ENCODE measurements at places on chromosomes 6 and 20.

GRCh38 chr6:37021356-37022129 is 16.1 kb downstream of the FGD2 start:
- DNase-seq: no peak

DNA sequence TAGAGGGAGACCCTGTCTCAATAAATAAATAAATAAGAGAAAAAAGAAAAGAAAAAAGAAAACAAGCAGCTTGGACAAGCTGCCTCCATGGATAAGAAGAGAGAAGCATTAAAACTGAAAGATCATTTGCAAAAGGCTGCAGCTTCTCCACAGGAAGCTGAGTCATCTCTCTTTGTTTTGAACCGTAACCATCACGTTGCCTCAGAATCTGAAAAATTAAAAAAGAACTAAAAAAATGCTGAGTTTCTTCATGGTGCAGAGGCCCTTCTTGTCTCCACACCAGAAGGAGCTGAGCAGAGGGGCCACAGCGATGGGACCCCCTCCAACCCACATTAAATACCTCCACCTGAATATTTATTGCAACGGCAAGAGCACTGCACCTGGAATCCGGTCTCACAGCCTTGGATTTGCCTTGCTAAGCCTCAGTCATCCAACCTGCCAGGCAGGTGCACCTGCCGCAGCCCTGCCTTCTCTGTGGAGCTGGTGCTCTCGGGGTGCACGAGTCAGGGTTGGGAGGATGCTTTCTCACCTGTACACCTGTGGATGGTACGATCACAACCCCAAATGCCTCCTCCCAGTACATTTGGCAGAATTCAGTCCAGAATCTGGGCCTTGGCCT is 28.1 kb downstream of the TOX2 start:
- no peak for DNase-seq

DNA sequence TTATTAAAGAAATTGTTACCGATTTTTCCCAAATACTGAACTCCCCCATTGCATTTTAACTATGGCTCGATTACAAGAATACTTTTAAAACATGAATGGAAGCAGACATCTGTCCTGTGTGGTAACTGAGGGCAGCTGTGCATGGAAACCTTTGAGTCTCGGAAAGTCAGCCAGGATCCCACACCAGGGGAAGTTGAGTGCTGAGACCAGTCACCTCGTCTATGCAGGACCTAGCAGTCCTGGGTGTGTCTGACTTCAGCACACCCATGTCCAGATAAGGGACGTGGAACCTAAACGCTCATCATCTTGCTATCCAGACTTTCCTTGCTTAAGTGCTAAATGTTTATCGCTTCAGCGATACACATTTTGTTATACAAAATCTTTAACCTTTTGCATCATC is 6.1 kb downstream of the RIN2 start:
- no peak for DNase-seq

DNA sequence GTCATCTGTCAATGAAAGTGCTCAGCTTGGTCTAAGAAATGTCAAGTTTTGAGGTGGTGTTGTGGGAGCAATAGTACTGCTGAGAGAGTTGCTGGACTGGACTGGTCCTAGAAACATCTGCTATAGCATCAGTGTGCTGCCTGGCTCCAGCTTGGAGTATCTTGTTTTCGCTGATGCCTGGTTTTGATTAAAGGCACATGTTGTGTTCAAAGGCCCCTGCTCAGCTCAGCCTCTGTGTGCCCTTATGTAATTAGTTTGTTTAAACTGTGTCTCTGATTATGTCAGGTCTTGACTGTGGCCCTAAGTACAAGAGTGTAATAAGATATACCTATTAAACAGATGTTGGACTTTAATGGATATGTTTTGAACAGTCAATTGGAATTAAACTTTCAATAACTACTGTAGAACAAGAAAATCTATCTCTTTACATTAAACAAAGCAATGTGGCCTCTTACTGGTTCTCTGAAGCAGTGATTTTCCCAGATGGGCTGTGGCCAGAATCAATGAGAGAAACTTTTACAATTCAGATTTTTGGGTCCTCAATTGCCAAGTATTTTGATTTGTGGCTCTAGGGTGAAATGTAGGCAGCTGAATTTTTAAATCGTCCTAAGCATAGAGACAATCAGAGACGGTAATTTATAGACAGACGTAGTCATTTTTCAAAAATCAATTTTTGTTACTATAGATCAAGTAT is 668.2 kb downstream of the DHX35 start:
- no peak for DNase-seq

GRCh38 chr6:126064257-126064747 is 78.0 kb downstream of the TRMT11 start:
- DNase-seq: no peak

- no peak for DNase-seq
Measured at GRCh38 chr6:147759093-147759492, 250.6 kb downstream of the SAMD5 start.

DNA sequence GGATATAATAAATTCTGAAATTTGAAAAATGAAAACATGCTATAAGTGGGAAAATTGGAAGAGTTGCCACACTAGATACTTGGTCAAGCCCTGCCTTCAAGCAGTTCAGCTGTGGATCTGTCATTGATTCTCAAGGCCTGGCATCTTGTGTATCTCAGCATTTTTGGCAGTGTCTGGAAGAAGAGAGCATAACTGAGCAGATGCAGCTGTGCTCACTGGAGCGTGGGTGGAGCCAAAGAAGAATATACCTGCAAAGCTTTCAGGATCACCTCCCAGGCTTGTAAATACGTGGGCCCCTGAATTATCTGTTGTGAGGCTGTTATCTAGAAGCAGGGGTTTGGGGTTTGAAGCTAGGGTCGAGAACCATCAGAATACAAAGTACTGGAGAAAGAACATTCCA is 31.3 kb upstream of the CHD6 start:
- no peak for DNase-seq
